ENCODE measurements at places on chromosomes 2 and 18.
A peak's percentile ranks its signal among the peaks of the same experiment; 100 is the strongest.

DNA sequence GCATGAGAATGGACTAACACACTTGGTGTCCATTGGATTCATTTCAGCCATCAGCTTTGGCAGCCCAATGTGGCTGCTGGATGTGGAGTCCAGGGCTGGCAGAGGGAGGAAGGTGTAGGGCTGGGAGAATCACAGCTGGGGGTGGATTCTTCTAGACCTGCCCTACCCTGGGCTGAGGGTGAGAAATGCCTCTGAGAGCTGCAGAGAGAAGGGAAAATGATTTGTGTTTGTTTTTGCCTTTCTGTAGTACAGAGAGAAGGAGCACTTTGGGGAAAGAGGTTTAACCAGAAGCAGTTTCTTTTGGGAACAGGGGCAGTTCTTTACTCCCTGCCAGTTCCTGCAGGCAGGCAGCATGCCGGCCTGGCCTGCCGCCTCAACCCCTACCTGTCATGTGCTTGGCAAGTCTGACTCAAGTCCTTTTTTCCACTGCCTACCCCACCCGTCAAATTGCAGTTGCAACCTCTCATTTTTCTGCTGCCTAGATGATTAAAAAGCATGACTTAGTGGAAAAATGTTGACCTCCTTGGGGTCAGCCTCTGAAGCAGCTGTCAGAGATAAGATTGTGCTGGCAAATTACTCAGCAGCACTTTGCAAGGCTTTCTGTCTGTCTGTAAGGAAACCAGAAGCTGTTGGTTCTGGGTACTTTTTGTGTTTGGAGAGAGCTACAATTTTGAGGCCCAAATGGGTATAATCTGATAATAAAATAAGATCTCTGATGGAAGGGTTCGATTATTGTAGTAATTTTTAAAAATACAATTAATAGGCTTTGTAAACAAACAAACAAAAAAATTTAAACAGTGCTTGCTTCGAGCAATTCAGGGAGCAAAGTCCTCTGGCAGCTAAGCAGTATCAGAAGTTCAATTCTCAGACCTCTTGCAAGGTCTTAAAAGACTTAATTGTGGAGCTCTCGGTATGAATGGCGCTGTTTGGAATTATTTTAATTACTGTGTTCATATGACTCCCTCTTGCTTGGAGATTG, 21.7 kb downstream of the LBH start:
- DNase-seq: peak; percentile 45

DNA sequence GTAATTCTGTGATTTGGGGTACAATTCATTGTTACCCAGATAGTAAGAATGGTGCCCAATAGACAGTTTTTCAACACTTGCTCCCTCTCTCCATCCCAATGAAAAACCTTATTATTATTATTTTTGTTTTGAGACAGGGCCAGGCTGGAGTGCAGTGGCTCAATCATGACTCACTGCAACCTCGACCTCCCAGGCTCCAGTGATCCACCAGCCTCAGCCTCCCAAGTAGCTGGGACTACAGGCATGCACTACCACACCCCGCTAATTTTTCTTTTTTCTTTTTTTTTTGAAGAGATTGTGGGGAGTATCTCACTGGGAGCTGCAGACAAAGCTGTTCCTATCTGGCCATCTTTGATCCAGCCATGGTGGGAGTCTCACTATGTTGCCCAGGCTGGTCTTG, 7.2 kb downstream of the TGFA start:
- no peak for DNase-seq

DNA sequence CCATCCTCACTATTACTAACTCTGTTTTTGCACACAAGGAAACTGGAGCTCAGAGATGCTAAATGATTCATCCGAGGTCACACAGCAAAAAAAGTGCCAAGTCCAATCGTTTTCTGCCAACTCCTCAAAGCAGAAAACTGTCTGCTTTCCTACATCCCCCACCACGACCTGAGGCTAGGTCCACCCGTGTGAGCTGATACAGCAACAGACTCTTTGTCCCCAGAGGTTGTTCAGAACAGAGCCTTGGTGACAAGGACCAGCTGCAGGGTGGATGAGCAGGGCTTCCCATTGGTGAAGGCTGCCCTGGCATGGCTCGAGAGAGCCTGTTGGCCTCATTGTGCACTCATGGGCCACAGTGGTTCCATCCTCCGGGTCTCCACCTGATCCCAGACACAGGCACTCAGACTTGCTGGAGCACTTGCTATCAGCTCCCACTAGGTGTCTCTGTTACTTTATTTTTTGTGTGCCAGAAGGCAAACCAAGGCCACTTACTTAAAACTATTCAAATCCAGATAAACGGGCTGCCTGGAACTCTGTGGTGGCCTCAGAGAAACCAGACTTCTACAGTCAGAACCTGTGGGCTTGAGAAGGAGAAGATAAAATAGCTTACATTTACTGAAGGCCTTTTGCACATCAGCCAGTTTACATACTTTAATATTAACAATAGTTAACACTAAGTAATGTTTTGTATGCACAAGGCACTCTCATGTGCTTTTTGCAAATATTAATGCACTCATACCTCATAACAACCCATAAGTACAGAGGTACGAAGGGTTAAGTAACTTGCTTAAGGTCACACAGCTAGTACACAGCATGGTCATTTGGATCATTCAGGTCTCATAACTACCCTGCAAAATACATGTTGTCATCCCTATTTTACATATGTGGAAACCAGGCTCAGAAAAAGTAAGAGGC, 62.9 kb upstream of the CTIF start:
- peak; percentile 76 for DNase-seq

GRCh38 chr2:20515290-20516220, 68.7 kb downstream of the RHOB start:
- DNase-seq: no peak

- no peak for DNase-seq
These were observed 54.0 kb upstream of the STRN start for GRCh38 chr2:37020212-37020886.

Data from NCI-H524 (cell line).